ENCODE measurements at places on chromosomes 6 and 20.
A peak's percentile ranks its signal among the peaks of the same experiment; 100 is the strongest.

DNA sequence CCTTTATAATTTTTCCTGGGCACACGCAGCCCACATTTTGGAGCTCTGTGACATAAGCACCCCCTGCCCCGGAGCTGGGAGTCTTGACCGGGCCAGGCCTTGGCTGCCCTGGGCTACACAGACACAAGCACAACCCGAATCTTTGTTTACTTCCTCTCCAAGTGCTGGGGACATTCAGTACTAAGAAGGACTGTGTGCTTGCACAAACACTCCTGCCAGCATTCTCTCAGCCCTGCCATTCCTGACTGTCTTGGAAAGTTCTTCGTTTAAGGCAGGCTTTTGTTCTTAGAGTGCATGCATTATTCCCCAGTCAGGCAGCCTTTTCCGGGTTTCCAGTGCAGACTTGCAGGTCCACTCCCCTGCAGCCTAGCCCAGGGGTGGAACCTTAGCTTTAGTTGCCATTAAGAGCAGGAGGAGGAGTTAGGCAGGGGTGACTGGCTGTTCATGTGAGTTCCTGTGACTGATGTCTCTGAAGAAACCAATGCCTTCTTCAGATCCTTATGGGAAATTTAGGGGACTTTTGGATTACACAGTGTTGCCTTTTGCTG, 28.6 kb downstream of the FOXO3 start:
- no peak for DNase-seq

DNA sequence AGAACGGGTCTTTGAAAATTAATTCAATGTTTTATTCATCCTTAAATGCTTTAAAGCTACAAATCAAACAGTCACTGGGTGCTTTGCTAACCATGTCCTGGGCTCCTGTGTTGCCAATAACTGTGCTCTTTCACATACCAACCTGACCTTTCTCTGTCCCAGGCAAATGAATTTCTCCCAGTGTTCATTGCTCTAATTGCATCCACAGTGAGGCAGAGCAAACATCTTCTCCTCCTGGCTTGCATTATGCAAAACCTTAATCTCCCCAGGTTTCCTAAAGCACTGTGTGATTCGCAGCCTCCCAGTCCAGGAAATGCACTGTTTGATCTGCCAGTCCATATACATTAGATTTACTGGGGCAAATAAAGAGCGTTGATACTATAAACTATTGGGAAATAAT, 219.0 kb downstream of the PREX1 start:
- DNase-seq: no peak

GRCh38 chr6:108714766-108715414, 133.3 kb upstream of the ARMC2 start:
- no peak for DNase-seq

DNA sequence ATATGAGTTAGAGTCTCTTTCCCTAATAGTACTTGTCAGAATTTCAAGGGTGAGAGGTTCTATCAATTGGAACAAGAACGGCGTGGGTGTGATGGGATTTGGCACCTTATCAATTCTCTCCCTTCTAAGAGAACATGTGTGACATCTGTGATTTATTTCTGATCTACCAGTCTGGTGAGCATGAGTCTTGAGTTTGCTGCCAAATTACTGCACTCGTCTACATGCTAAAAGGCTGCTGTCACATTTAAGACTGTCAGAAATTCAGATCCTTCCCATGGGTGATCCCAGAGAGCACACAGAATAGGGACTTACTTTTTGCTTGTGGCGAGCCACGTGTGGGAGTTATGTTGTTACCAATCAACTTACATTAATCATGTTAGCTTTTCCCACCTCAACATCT, 370.2 kb upstream of the SASH1 start:
- DNase-seq: no peak

- DNase-seq: no peak
Measured at GRCh38 chr6:31246051-31246521, 25.8 kb downstream of the HLA-C start.

- DNase-seq: no peak
Measured at GRCh38 chr20:34817801-34818200, 7.7 kb downstream of the NCOA6 start.

DNA sequence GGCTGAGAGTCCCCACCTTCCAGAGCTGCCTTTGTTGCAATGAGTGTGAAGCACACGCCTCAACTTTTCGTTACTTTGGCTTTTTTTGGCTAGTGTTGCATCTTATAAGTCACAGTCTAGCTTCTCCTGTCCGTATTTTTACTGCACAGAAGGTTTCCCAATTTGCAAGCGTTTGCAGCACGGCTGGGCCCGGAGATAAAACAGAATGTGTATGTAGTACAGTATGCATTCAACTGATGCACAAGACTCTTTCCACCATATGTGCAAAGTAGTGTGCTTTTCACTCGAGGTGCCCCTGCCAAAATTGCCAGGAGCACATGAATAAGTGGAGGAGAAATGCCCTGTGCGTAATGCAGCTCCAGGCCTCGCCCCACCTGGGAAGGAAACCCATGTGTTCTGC, 79.6 kb downstream of the SOBP start:
- DNase-seq: no peak

- no peak for DNase-seq
Measured at GRCh38 chr20:23582293-23582692, 14.0 kb upstream of the CST9L start.

DNA sequence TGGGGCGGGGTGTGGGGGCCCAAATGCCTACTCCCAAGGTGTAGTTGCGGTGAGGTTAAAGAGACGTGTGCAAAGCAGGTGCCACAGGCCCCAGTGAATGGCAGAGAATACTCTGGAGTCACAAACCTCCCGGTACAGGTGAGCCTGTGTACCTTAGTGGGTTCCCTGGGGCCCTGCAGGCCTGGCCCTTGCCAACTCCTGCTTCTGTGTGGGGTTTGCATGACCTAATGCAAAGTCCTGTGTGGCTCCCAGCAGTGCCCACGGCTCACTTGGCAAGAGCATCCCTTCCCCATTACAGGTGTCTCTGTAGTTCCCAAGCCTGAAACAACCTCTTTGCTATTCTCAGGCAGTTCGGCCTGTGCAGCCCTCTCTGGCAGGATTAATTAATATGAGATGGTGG, 17.5 kb downstream of the SPDEF start:
- DNase-seq: no peak

DNA sequence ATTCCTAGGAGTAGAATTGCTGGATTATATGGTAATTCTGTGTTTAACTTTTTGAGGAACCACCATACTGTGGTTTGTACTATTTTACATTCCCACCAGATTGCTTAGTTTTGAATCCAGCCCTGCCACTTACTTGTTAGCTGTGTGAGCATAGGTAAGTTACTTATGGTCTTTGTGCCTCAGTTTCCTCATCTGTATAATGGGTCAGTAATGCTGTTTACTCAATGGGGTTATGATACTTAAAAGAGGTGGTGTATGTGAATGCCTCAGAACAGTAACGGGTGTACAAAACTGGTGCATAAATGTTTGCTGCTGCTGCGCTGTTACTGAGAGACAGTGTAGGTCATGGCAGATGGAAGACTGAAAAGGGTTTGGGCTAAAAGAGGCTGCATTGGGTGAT, 239.3 kb downstream of the NRN1 start:
- no peak for DNase-seq

DNA sequence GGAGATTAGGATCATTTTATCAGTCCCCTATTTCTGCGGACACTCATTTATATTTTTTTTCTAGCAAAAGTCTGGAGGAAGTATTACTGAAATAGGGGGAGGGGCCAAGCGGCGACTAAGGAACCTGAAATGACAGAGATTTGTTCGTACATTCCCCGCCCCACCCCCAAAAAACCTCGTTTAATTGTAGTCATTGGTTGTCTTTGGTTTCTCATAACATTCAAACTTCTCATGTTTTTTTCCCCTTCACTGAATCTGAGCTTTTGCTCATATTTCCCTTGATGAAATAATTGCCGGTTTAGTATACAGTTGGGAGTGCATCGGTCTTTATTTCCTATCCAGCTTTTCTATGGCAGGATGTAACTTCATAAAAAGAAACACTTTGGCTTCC, 768 bp upstream of the FYN start:
- DNase-seq: peak; percentile 56

- no peak for DNase-seq
Measured at GRCh38 chr6:109999740-110000139, 21.6 kb downstream of the GPR6 start.

- no peak for DNase-seq
Measured at GRCh38 chr6:146587459-146587858, 11.3 kb upstream of the ADGB start.

- DNase-seq: no peak
Measured at GRCh38 chr20:45617591-45617990, 11.9 kb upstream of the WFDC10A start.

- peak; percentile 79 for DNase-seq
Measured at GRCh38 chr20:8019246-8019997, at the start of gene TMX4. Gene TMX4 (minus strand): TSS chr20:8019761. CDS start chr20:8019613, 148 bp downstream.

- no peak for DNase-seq
Measured at GRCh38 chr6:63372951-63373533, 53.3 kb upstream of the LGSN start.

- no peak for DNase-seq
Measured at GRCh38 chr20:40191573-40191972, 497.5 kb downstream of the MAFB start.

DNA sequence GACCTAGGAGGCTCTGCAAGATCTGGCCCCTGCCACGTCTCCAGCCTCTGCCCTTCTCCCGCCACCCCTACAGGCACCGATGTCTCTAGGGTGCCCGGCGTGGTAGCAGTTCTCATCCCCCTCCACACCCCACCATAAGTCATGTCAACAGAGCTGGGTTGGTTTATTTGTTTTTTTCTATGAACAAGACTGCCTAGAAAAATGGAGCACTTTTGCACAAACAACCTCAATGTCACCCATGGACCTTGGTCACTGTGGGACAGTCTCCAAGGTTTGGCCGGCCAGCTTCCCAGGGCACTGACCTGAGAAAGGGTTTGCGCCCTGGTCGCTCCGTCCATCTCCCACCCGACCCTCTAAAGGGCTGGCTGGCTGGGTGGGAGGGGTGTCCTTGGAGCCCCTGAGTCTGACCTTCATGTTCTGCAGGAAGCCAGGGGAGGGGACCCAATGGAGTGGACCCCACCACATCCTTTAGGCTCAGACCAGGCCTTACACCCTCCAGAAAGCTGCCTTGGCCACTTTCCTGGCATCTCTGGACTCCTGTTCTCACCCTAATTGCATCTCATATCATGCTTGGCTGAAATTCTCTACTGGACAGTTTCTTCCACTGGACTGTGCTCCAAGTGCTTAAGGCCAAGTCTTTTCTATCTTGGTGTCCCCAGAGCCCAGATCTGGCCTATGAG, 104.8 kb upstream of the PTPN1 start:
- no peak for DNase-seq

DNA sequence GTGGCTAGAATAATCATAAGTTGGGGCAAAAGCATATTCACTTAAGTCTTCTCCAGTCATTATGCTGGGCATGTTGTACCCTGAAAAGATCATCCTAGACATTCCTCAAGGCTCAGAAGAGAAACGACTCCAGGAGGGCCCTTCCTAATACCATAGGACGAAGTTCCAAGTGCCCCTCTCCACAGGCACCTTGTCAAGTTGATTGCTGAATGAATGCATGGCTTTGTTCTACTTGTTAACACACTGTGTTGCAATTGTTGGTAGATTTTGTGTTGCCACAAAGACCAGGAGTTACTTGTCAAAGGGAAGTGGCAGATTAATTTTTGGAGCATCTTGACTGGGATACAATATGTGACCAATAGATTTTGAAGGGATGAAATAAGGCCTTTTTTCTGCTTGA, 194.3 kb upstream of the SMLR1 start:
- no peak for DNase-seq

DNA sequence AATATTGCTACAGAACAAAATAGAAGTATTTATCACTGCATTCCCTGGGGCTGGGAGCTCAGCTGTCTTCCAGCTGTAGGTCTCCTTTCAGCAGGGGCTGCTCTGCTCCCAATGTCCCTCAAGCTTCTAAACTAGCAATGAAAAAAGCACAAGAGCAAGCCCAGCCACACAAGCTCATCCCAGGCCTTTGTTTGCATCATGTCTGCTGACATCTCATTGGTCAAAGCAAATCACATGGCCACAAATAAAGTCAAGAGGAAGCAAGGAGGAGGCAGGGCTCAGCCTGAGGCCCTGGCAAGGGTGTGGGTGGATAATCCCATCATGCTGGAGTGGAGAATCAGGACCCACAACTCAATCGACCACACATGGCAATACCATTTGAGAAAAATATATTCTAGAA, 2.2 kb upstream of the BFSP1 start:
- no peak for DNase-seq

DNA sequence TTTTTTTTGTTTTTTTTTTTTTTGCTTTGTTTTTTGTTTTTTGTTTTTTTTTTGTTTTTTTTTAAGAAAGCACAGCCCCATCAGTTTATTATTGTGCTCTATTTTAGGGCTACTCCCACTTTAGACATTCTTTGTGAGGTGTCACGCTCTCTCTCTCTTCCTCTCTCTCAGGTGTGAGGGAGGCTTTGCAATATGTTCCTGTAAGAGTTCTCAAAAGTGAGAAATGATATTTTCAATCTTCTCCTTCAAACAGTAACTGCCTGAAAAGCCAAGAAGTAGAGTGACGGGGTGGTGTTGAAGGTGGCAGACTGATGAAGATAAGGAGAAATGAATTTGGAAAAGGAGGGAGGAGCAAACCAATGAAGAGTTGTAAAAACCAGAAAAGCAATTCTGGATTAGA, 28.3 kb upstream of the HDAC2 start:
- no peak for DNase-seq

DNA sequence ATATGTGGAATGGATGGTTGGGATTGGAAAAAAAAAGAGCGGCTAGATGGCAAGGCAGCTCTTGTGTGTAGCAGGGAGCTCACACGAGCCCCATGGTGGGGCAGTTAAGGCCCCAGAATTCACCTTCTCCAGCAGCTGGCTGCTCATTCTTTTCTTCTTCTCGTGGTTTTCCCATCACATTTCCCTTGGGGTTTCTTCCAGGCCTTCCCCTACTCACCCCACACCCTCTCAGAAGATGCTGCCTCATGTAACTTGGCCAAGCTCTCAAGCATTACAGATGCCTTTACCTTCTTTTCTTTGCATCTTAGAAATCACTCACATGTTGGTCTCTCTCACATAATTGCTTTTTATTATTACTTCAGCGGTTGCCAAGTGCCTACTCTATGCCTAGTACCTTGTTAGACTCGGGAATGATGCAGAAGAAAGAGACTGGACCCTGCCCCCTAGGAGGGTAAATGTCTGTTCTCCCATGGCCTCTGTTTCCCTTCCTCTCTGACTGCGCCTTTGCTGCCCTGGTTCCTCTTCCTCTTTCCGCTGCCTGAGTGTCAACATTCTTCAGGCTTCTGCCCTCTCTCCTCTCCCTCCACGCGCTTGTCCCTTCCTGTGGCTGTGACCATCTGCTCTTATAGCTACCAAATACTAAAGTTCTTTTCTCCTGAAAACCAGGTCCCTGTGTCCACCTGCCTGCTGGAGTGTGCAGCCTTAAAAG, 28.6 kb downstream of the PPARD start:
- DNase-seq: no peak

Data from stimulated activated CD4-positive, alpha-beta T cell treated with anti-CD3 and anti-CD28 coated beads, TNF-alpha, amount 100 ng/mL, for 4 hours (primary cell).